ENCODE measurements at places on chromosomes 2 and 18.

DNA sequence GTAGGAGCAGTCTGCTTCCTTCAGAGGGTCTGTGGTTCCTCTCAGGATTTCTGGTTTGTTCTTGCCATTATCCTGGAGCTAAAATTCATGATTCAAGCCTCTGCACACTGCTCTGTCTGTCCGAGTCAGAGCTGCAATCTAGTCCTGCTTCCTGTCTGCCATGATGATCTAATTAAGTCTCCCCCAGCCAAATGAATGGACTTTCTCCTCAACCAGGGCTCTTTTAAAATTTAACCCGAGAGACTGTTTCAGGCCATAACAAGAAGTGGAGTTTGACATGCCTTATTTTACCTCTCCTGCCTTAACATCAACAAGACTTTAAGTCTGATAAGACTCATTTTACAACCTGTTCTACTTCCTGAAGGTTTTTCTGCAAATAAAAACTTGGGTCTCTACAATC lies 1009.6 kb upstream of the DDX18 start:
- DNase-seq, result no peak

DNA sequence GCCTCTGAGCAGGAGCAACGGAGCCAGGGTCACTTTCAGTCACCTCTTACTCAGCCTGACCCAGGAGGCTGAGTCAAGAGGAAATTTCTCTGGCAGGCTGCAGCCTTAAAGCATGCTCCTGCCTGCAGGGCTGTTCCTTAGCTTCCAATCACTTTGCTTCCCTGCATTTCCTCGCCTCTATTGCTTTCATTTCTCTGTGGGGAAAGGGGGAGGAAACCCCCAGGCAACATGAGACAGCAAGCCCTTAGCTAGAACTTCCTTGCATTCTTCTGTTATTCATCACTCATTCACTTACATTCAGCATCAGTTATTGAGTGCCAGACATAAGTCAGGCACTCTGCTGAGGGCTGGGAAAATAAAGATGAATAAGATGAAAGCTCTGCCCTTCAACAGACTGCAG lies 13.0 kb downstream of the XDH start:
- DNase-seq, result peak; percentile 61

DNA sequence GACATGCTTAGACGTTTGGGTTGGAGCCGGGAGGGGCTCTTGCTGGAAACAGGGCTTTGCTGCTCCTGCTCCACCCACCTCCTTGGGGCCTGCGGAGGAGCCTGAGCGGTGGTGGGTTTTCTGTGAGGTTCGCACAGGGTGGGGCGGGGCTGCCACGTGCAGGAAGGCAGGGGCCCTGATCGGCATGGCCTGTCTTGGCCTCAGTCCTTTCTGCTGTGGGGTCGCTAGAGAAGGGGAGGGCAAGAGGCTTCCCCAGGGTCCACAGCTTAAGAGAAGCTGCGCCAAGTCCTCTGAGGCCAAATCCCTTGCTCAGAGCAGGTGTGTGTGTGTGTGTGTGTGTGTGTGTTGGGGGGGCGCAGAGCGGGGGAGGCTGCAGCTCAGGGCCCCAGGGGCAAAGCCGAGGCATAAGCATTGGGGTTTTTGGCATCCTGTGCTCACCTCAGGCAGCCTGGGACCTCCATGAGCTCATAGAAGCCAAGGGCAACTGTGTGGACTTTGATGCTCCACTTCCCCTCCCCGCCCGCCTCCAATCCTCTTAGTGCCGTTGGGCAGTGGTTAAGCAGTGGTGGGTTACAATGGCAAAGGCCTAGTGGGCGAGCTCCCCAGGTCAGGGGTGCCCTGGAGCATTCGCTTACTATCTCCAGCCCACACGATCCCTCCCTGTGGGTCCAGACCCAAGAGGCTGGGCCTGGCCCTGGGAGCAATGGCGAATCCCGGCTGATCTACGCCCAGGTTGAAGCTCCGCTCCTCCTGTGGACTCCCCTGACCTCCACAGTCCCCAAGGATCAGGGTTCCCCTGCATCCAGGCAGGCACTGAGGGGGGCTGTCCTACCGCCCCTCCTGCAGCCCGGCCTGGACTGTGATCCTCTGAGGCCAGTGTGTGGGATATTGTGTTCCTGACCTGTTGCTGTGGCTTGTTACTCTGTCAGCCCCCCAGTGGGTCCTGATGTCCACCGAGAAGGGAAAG lies 28.9 kb downstream of the TOGARAM2 start:
- DNase-seq, result no peak

DNA sequence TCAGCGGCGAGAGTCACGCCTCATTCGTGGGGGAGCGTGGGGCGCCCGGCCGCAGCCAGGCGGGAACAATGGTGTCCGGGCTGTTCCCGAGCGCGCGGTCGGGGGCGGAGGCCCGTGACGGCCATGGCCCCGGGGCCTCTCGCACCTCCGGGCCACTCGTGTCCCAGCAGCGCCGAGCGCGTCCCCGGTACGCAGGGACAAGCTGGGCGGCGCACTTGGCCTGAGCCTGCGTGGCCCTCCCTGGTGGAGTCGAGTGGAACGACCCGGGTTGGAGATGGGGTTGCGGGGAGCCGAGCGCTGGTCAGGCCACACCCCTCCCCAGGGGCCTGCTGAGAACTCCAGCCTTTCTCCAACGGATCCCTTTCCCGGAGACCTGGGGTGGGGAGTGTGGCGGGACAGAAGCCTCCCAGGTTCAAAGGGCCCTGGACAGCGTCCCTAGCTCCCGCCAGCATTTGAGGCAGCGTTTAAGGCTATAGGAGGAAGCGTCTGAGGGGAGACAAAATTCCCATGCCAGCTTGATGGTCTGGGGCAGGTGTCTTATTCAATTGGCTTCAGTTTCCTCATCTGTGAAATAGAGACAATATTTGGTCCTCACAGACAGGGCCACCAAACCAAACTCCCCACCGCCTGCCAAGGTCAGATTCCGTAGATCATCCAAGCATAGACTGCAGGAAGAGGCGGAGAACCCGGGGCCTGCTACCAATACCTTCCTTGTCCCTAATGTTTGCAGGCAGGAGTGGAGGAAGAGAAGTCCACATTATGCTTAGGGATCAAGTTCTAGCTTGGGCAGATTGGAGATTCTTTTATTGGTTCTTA lies 553 bp downstream of the CNDP2 start:
- peak; percentile 74 for DNase-seq

DNA sequence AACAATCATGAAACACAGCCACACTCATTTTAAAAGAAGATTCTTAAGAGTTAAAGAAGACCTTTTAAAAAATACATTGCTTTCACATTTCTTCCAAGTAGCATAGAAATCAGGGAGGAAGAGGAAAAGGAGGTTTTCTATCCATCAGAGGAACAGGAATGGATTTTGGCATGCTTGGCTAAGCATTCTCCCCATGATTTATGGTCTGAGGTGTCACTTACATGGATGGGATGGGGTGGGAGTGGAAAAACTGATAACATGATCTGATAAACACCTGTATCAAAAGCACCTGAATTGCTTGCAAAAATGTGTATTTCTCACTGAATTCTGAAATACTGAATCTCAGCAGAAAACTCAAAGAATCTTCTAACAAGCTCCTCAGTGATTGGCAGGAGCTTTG lies 265.9 kb downstream of the NRXN1 start:
- DNase-seq, result no peak

DNA sequence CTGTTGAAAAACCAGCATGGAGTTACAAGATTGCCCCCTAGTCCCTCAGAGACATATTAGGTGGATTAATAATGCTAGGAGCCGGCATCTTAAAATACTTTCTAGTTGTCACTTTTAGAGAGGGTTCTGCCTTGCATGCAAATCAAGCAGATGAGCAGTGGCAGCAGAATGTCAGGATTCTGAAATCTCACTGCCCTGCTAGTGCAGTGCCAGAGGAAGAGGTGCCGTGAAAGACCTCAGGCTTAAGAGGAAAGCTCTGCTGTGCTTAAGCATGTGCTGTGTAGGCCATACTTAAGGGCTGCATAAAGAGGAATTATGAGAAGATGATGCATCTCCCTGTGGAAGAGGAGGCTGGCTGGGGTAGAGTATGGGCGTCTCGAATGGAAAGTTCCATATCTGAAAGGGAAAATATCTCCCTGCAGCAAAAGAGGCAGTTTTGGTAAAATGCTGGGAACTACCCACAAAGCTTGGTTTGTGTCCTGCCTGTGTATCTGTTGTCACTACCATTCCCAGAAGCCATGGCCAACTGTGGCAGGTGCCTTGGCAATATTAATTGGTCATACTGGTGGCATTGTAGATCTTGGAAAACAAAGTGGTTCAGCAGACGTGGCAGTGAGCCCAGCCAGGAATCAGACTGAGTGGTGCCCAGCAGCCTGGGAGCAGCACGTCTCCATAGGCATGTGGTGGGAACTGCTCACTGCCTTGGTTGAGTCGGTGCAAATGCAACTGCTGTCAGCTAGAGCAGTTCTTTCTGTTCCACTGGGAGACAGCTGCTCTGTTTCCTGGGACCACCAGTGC lies 131.9 kb downstream of the EVA1A start:
- no peak for DNase-seq

DNA sequence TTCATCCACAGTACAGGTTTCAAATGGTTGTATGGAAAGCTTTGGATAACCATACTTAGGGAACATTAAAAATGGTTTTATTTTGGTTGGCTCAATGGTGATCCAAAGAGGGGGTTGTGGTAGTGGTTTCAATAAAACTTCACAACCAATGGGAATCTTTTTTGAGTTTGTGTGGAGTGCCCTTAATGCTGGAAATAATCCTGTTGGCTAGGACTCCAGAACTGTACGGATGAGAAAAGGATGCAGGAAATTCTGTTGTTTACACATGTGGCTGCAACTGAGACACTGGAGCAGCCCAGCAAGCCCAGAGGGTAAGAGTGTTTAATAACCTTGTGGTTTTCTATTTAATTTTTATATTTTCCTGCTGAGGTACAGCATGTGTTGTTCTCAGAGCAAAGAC lies at the start of gene CCDC102B:
Gene CCDC102B, plus strand, starts transcription at position 210 of the 400 bp plus-strand sequence. CDS start 38,684 bp downstream, outside the sequence.
- no peak for DNase-seq

DNA sequence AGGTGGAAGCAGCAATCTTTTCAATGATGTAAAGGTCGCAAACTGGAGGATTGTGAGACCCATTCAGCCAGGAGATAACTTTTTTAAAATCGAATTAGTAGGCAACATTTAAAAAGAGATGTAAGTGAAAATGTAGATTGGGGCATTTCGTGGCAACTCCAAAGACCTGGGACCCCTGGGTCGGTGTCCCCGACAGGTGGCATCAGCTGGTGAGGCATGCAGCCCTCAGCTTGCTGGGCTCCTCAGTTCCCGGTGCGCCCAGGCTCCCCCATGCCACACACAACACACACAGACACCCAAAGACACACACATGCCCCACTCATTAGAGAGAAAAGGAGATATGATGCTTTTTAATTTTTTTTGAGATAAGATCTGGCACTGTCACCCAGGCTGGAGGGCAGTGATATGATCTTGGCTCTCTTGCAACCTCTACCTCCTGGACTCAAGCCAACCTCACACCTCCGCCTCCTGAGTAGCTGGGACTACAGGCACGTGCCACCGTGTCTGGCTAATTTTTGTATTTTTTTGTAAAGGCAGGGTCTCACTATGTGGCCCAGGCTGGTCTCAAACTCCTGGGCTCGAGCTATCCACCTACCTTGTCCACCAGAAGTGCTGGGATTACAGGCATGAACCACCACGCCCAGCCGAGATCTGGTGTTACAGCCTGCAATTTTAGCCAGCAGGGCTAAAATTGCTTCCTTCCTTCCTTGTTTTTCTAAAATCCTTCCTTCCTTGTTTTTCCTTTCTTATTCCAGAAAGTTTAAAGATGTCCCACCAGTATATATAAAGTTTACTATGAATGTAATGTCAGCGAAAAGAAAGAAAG lies 122.6 kb upstream of the EPAS1 start:
- DNase-seq, result no peak

All from Calu3 (cell line).